ENCODE measurements at places on chromosomes 5 and 9.

DNA sequence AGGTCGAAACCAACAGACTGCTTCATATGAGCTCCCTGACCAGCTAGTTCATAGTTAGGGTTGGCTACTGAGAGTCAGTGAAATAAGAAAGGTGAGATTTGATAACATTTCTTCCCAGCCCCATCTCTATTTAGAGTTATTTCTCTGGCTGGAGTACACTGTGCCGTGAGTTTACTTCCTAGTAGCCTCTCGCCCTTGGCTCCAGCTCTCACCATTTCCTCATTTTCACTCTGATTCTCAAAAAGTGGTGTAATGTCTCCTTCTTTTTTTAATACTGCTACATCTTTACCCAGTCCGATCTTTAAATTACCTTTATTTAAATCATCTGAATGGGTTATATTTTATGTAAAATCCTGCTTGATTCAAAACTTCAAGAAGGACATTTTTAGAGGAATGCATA is 100.4 kb upstream of the FAM174A start:
- DNase-seq = no peak

- no peak for DNase-seq
Observed at GRCh38 chr5:45609661-45610060, 86.5 kb downstream of the HCN1 start.

GRCh38 chr9:112380102-112380824 is at the start of gene HSDL2:
Gene HSDL2, plus strand, starts transcription at chr9:112380108. Its CDS starts 56 bp downstream, at chr9:112380164.
- no peak for DNase-seq

DNA sequence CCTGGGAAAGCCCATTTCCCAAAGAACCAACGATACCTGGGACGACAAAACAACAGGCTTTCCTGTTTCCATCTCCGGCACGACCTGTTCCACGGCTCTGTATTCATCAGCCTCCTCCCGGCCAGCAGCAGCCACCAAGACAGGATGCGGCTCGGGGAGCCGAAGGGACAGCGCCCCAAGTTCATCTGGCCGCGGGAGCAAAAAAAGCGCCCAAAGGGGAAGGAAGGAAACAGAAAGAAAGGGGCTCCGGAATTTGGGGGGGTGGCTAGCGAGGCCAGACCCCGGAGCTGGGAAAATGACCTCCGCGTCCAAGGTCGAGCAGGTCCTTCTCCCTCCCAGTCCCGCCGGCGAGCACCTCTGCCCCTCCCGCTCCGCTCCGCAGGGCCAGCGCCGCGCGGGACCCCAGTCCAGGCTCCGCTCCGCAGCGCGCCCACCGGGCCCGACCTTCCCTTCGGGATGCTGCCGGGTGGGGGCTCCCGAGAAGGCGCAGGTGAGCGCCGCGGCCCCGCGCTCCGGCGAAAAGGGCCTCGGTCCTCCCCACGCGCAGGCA is 608 bp downstream of the ELOVL7 start:
- DNase-seq = no peak

- DNase-seq = no peak
Observed at GRCh38 chr9:26157411-26157810, 479.2 kb upstream of the TUSC1 start.

- DNase-seq = no peak
Observed at GRCh38 chr9:90956026-90956810, 154.6 kb downstream of the SYK start.

GRCh38 chr5:151082282-151082902 is 1.6 kb upstream of the TNIP1 start:
- DNase-seq = no peak

- DNase-seq = no peak
Observed at GRCh38 chr5:151125421-151125820, 32.2 kb downstream of the ANXA6 start.

- DNase-seq = no peak
Observed at GRCh38 chr5:153749960-153750359, 259.5 kb downstream of the GRIA1 start.

- no peak for DNase-seq
Observed at GRCh38 chr5:180060192-180060591, 11.4 kb downstream of the RNF130 start.

GRCh38 chr9:133684121-133684935 is 48.2 kb downstream of the DBH start:
- DNase-seq = no peak

DNA sequence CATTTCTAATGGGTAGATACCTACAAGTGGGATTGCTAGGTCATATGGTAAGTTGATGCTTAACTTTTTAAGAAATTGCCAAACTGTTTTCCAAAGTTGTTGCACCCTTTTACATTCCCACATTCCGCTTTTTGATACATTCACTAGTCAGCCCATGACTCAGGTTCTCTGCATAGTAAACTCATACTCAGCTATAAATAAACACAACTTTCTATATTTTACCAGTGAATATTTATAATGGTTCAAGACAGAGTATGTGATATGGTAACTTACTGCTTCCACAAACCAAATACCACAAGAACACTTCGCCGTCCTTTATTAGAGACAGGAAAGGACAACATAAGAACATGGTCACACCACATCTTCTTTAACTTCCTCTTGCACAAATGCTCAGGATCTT is 54.0 kb downstream of the PLPP1 start:
- DNase-seq = no peak

DNA sequence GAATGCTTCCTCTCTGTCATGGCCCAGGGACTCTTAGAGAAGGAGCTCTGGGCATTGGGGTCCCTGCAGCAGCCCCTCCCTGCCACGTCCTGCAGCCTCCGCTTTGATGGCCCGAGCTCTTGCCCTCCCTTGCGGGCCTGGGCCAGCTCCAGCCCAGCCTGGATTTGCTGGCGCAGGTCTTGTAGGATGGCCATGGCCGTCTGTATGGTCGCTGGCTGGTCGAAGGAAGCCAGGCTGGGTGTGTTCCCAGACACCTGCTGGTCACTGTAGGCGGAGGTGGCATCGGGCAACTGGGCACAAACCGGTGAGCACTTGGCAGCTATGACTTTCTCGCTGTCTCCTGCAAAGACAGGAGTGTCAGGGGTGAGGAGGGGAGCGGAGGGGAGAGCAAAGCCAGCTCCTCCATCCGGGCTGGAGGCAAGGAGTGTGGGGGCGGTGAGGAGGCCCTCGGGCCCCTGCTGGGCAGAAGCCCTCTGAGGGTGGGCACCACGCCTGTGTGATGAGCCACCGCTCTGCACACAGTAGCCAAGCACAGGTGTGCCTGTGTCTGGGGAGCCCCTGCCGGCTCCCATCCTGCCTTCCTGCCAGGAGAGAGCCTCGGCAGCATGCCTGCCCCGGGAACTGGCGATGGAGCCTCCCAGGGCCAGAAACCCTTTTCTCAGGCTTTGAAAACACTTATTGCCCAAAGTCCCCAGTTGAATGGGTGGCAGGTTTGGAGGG is 12.4 kb downstream of the CCDC187 start:
- no peak for DNase-seq

All from stimulated activated CD4-positive, alpha-beta T cell treated with anti-CD3 and anti-CD28 coated beads, Interleukin-1b, Interleukin-23, amount 100 ng/mL, for 4 hours (primary cell).